RCC 7860 (cell line): ENCODE measurements at places on chromosomes 2 and 18.
A peak's percentile ranks its signal among the peaks of the same experiment; 100 is the strongest.

DNA sequence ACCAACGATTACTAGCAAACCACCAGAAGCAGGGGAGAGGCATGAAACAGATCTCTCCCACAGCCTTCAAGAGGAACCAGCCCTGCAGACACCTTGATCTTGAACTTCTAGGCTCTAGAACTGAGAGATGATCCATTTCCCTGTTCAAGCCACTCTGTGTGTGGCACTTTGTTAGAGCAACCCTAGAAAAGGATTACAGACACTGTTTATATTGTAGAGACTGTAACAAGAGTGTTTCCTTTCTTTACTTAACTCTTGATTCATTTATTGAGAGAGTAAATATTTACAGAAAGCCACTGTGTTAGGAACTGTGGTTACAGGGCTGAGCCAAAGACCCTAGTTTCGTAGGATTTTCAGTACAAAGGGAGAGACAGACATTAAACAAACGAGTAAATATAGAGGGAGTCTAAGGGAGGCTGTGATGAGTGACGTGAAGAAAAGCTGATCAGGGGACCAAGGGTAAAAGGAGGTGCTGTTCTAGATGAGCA lies 10.9 kb downstream of the CCDC68 start:
- DNase-seq: no peak

DNA sequence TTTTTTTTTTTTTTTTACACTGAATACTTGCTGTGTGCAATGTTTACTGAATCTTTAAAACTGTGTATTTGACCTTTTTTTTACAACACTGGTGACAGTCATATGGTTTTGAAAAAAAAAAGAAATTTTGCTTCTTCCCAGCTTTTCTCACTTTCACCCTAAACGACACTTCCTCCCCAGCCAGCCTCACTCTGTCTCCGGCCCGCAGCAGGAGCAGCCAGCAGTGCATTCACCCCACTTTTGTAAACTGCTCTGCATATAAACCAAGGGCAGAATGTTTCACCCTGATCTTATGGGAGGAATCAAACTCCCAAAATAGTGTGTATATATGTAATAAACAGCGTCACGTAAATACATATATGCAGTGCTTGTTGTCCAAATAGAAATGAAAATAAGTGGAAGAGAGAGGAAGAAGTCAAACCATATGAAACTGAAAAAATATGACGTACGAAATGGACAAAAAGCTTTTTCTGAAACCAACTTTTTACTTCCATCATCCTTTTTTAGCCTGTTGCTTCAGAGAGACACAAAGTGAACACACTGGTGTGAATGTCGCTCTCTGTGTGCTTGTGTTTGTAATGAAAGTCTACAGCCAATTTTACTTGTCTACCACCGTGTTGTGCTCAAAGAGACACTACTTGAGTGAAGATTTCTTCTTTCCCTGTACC lies 54.2 kb downstream of the ZCCHC2 start:
- no peak for DNase-seq

- DNase-seq: no peak
These were observed 49.1 kb upstream of the ZNF638 start for GRCh38 chr2:71282493-71282892.

DNA sequence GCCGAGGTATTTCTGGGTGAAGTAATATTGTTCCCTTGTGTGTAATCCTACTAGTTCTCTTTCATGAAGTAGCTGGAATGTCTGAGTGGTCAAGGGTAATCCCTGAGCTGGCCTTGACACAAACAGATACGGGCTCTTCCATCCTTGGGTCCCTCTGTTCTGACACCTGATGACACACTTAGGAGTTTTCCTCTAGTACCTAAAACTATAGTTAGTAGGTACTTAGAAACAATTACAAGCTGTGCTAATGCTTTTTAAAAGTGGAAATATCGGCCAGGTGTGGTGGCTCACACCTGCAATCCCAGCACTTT lies 59.2 kb upstream of the IL1R1 start:
- DNase-seq: no peak

DNA sequence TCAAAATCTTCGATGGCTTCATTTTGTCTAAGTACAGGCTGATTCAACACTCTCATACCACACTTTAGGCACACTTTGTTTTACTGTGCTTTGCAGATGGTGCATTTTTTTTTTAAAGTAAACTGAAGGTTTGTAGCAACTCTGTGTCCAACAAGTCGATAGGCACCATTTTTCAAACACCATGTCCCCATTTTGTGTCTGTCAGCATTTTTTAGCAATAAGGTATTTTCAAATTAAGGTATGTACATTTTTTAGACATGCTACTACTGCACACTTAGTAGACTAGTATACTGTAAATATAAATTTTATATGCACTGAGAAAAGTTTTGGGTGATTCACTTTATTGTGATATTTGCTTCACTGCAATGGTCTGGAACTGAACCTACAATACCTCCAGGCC lies 44.4 kb downstream of the ORC4 start:
- no peak for DNase-seq

DNA sequence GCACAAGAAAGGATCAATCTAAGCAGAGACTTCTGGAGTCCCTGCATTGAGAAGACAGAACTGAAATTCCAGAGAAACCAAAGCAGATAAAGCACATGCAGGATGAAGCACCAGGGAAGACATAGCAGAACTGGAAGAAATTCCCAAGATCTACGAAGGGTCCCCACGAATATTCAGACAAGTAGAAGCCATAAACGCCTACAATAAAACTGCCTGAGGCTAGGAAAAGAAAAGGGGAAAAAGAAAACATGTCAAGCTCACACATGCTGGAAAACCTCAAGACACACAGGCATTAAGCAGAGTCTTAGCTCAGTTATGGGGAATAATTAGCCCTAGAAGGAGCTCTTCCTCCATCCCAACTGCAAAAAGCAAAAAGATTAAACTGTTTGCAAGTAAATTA lies 171.2 kb downstream of the NBAS start:
- no peak for DNase-seq

DNA sequence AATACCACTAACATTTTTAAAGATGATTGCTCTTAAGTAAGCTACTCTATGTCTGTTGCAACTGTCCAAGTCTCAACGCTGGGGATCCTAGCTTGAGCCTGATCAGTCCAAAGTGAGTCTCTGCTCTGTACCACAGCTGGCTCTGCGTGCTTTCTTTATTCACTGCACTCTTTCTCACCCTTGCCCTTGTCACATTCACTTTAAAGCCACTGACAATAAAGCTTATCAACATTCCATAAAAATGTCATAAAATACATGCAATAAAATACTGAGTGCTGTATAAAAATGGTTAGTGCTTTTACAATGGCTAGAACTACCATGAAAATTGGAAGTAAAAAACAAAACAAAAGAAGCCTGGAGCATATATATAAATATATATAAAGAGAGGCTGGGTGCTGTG lies 45.5 kb upstream of the LRRTM4 start:
- no peak for DNase-seq

DNA sequence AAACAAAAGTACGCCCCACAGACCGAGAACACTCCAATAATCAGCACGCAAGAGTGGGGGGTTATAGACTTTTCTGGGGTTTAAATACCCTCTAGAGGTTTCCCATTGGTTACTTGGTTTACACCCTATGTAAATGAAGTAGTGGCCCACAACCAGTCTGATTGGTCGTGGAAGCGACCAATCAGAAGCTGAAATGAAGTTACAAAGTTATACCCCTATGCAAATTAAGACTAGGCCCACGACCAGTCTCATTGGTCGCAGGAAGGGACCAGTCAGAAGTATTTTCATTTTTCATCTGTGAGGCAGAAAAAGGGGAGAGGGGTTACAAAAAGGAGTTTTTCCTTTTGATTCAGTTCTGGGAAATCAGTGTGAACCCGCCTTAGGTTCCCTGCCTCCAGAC lies 55.3 kb upstream of the YWHAQ start:
- DNase-seq: no peak

DNA sequence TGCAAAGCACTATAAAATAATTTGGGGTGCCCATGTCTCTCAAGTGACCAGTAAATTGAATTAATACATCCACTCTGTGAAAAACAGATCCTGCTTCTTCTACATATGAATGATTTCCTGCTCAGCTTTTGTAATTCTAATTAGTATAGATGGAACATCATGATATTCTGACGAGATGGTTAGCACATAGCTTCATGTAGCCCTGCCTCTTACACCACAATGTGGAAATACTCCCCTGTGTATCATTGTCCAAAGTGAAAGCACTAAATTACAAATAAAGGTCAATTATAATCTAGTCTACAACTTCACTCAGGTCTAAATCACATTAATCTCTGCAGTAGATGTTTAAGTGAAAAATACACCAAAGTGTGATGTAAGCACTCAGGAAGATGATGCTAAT lies 32.9 kb upstream of the SYT4 start:
- DNase-seq: no peak

GRCh38 chr2:225074919-225075681 lies 32.8 kb upstream of the DOCK10 start:
- DNase-seq: no peak

- no peak for DNase-seq
These were observed 104.2 kb upstream of the MYCN start for GRCh38 chr2:15835991-15836688.

GRCh38 chr2:131542438-131543384 lies 15.0 kb downstream of the CCDC74A start:
- DNase-seq: no peak

DNA sequence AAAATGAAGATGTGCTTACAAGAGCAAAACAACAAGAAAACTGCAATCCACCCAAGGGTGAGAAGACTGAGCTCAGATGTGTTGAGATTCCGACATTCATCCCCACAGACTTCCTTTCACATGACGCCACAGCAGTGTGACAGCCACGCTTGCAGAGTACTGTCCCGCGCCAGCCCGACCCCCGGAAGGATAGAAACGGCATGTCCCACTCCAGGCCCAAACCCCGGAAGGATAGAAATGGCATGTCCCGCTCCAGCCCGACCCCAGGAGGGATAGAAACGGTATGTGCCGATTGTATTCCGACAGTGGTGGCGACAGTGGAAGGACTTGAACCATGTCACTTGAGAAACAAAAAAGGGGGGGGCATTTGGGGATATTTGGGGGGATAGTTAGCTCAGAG lies 119.1 kb upstream of the PXDN start:
- DNase-seq: no peak

- DNase-seq: no peak
These were observed 75.7 kb downstream of the CHST9 start for GRCh38 chr18:27109451-27109850.

DNA sequence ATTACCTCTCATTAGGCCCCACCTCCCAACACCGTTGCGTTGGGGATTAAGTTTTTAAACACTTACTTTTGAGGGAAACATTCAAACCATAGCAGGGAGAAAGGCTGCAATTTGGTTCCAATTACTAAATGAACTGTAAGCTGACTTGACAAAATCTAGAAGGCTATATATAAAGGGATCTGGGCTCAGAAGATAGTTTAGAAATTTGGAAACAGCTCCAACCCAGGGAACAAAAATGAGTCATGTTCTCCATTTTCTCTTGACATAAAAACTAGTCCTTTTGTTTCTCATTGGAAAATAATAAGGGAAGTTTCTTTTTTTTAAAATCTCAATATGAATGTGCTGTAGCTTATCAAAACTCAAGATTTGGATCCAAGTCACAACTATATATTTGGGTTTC lies 17.5 kb downstream of the MOGAT1 start:
- DNase-seq: no peak

DNA sequence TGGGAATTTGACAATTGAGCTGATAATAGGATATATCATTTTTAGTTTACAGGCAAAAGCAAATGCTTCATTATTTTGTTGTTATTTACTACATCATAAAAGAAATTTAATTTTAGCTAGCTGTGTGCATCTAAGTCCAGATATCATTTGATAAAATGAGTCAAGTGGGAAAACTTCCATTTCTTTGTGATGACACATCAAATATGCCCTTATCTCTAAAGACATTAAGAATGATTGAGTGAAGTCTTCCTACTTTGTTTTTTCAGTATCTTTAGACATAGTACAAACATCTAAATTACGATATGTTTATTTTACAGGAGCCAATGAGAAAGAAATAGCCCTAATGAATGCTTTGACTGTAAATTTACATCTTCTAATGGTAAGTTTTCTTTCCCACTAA lies 77.0 kb downstream of the KYNU start:
- DNase-seq: no peak

DNA sequence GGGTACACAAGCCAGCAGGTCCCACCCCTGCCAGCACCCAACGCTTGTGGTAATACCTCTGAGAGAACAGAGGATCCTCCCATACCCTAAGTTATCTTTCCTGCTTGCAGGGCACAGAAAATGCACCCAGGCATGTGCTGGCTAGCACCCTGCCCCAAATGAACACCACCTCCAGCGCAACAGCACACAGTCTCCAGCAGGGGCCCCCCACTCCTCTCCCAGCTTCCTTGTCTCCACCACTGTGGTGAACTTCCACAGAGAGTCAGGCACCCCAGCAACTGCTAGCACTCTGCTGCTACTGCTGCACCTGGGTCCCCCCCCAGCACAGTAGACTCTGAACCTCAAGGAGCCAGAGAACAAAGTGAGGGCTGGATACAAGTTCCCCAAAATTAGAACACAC lies 216.8 kb upstream of the CNTNAP5 start:
- no peak for DNase-seq

DNA sequence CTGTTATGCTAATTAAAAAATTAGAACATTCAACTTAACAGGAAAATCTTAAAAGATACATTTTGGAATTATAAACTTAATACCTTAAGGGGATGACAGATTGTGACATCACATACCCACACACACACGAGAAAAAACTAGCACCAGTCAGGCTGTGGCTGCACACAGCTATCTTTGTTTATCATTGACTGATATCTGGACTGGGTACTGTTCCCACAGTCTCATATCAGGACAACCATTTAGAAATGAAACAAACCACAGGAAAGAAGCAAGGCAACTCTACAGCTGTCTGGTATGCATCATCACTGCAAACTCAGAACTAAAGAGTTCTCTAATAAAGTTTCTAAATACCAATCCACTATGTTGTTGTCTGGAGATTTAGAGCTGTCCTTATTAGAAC lies 210.9 kb upstream of the SMAD7 start:
- no peak for DNase-seq

GRCh38 chr2:74010087-74010541 lies 25.4 kb downstream of the TET3 start:
- no peak for DNase-seq

GRCh38 chr18:70072678-70073077 lies 125.0 kb upstream of the CD226 start:
- no peak for DNase-seq

DNA sequence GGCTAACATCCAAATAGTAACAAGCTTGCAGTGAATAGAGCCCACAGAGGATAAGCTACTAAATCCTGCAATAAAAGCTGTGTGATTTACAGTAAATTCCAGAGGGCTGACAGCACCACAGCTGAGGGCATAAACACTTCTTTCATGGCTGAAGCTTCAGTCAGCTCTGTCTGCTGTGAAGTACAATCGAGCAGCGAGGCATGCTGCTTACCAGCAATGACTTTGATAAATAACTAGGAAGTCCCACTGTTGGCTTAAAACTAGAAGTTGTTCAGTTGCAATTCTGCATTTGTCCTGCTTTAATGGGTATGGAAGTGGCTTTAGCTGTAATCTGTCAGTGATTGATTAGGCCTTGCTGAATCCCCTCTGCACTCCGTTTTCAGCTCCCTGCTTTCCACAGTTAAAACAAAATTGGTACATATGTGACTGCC lies 65.2 kb upstream of the FIGN start:
- DNase-seq: no peak

- DNase-seq: peak; percentile 82
These were observed 7.6 kb upstream of the METTL21A start for GRCh38 chr2:207632575-207633493.
